CD8-positive, alpha-beta memory T cell (primary cell): ENCODE measurements at places on chromosomes 4 and X. TPM values are rescaled to one million over a fixed set of nuclear protein-coding genes. Genes with fewer than 3 reads are reported as not detected.

GRCh38 chr4:189530848-189531247 is 409.8 kb upstream of the FRG1 start:
- no peak for DNase-seq

- no peak for DNase-seq
Observed at GRCh38 chr4:154836513-154836912, 55.4 kb downstream of the RBM46 start.

Gene TRAM1L1
- total RNA-seq, result not detected

DNA sequence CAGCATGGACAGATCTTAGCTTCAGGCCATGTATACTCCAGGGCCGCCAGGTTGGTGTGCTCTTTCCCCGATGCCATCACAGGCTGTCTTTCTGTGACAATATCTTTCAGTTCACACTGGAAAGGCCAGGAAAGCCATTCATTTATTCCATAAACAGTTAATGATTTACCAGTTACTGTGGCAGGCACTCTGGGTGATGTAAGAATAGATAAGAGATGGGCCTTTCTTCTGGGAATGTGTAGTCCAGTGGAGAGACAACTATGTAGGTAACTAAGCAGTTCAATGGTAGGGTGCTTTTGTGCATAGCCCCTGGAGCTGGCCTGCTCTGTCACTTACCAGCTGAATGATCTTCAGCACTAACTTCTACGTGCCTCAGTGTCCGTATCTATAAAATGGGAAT is 46.3 kb upstream of the LEF1 start:
- no peak for DNase-seq

DNA sequence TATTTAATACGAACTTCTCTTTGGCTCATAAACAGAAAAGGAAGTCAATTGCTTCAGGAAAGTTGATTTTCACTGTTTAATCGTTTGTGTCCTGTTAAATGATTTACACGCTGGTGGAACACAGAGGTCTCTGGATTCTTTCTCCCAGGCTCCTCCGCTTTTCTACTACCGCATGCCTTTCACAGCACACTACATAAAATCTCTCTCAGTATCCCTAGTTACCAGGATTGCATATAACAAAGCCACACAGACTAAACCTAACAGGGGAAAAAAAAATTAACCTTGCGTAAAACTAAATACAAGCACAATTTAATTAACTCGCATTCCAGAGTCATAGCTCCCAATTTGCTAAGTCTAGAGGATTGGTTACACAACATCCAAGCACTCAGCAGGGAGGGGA is 133.9 kb downstream of the CORIN start:
- DNase-seq, result no peak

DNA sequence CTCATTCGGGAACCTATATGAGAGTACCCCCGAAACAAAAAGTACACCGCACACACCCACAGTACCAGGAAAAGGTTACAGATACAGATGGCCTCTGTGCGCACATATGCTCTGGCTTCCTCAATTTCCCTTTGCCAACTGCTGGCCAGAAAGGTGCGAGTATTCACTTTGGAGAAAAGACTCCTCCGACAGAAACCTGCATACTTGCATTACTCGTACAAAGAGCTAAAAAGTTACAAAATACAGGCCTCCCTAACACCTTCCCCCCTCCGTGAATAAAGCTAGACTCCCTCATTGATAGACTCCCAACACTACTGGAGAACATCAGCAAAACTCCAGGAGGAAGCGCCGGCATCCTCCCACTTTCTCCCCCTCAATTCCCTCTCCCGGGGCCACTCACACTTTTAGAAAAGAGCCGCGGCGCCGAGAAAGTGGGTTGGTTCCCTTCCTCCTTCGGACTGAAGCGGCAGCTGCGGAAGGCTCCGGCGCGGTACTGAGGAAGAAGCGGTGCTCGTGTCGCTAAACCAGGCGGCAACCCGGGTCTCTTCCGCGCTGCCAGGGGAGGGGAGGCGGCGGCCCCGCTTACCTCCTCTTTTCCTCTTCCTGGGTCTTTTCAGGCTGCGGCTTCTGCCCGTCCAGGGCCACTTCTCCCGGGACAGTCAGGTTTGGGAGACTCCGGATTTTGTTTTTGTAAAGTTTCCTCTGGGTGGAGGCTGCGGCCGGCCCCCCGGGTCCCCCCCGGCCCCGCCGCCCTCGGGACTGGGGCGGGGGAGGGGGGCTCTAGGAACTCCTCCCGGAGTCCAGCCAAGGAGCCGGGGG is 1.1 kb downstream of the FBXW7 start:
- DNase-seq, result peak; percentile 49

Gene BANK1
- total RNA-seq, result not detected

DNA sequence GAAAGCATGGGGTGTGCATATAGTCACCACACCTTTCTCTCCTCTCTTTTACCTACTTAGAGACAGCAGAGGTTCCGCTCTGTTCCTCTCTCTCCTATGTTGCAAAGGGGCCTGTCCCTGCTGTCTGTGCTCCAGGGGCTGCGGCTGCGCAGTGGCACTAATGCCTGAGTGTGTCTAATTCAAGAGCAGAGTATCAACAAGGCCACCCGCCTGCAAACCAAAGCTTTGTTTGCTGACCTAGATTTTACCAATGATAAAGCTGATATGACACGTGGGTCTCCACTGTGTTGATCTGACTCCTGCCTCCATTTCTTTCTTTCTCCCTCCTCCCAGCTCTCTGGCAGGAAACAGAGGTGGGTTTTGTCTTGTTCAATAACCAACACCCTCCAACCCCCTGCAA is 74.9 kb downstream of the NSG1 start:
- DNase-seq, result no peak

DNA sequence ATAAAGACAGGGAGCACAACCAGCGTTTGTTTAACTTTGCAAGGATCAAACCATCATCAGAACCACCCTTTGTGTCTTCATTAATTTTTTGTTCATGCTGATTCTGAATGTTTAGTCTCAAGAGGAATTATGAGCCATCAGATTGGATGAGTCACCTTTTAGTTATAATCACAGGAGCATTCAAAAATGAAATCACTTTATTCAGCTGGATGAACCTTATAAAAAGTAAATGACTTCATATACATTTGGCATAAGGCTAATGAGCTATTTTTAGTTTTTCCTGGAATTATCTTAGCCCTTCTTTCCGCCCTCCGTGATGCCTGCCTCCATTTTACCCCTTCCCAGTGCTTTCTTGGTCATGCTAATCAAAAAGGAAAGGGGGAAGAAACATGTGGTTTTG is 103.6 kb downstream of the SORBS2 start:
- DNase-seq, result no peak

Gene DCAF16
- 32.4 TPM for total RNA-seq

Gene MCF2
- total RNA-seq, result 0.22 TPM

Gene SOD3
- total RNA-seq, result not detected

Gene MAGEA8
- total RNA-seq, result not detected

GRCh38 chr4:116639070-116639577 is 446.3 kb downstream of the TRAM1L1 start:
- no peak for DNase-seq

- DNase-seq, result no peak
Observed at GRCh38 chr4:3200423-3201090, 48.4 kb upstream of the MSANTD1 start.

GRCh38 chrX:48592971-48593370 is 4.3 kb upstream of the WDR13 start:
- DNase-seq, result no peak

Gene MAGEA9B
- not detected for total RNA-seq

Gene EGF
- total RNA-seq, result not detected

DNA sequence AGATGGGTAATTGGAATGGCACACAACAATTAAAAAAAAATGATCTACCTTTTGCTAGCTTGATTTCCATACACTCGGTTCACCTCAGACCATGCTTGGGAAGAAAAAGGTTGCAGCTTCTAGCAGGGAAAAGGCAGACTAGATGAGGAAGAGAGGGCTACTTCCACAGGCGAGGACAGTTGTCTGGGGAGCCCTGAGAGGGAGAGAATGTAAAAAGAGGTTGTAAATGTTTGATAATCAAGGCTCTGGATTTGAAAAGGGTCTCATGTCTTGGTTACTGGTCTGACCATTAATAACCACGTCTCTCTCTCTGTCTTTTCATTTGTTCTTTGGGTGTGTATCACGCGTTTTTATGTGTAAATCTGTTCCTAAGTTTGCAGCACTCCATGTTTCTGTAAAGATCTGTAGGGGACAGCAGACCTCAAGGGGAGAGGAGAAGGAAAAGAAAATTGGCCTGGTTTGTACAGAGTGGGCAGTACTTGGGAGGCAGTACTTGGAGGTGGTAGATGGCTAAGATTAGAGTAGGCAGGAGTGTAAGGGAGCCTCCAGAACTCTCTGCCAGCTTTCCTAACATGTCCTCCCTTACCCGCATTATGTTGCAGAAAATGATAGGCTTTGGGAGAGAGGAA is 750 bp downstream of the ARMCX5 start:
- no peak for DNase-seq

- no peak for DNase-seq
Observed at GRCh38 chr4:142377342-142378091, 468.6 kb downstream of the INPP4B start.

- no peak for DNase-seq
Observed at GRCh38 chr4:189771696-189772361, 168.8 kb upstream of the FRG1 start.

DNA sequence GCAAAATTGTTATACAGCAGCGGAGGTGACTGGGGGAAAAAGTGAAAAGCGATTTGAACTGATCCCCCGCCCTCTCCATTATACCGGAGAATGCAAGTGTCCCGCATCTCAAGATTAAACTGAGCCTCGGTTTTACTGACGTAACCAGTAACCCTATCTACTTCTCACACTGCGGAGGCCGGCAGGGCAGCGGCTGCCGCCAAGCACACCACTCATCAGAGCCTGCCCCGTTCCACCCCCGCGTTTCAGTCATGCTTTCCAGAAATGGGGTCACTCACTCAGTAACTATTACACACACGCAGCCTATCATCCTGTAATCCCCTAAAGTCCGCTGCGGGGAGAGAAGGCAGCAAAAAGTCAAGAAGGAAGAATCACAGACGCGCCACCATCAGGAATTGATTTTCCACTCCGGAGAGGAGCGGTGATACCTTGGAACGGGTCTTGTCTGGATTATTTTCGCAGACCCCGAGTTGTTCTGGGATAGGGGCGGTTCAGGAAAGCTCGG is 1.4 kb downstream of the RPS6KA3 start:
- DNase-seq, result peak; percentile 41

GRCh38 chrX:129732857-129733256 is 5.9 kb upstream of the XPNPEP2 start:
- DNase-seq, result no peak

GRCh38 chrX:5959286-5959685 is 269.4 kb downstream of the NLGN4X start:
- DNase-seq, result no peak

Gene TLL1
- total RNA-seq, result not detected

DNA sequence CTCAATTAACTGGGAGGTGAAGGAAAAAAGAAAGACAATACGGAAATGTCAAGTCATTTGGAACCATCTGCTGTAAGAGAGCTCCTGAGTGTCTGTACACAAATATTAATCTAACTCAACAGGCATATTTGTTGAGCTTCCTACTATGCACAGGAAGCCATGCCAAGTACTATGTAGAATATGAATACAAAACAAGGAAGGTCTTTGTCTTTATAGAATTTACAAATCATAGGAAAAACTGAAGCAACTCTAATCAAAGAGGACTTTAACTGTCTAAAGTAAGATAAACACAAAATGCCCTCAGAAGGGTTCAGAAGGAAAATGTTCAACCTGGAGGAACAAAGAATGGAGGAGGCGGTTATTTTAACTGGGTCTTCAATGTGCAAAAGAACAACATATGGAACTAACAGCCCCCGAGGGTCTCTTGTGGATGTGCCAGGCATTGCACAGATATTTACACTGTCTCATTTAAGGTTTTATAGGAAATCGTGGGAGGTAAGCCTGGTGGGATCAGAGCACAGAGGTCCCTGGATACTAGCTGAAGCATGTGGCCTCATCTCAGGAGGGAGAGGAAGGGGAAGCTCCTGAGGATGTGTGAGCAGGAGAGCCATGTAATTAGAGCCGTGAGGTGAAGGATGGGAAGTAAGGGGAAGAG is 5.8 kb downstream of the FAM114A1 start:
- no peak for DNase-seq

Gene CT45A3
- total RNA-seq, result not detected

Gene USP26
- not detected for total RNA-seq

DNA sequence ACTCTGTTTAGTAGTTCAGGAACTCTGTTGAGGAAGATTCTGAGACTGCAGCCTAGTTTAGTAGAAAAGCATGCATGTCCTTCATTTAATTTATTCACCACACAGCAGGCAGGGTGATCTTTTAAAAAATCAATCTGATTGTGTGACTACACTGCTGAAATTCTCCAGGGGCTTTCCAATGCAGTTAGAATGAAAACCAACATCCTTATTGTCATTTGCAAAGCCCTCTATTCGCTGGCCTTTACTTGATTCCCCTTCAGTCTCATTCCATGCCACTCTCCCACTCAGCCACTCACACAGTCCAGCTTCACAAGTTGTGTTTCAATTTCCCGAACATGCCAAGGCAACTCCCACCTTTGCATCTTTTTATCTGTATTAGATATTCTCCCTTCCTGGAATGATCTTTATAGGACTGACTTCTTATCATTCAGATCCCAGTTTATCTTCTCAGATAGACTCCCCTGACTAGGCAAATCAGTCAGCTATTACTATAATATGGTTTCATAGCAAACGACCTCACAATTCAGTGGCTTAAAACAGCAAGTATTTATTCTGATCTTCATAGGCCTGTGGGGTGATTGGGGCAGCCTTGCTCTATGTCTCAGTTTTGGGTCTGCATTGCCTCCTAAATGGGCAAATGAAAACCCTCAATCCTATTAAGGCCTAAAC is 21.3 kb upstream of the FTHL17 start:
- DNase-seq, result no peak

Gene GALNTL6
- not detected for total RNA-seq

Gene UGT2B7
- total RNA-seq, result not detected

GRCh38 chr4:151485541-151486131 is 76.7 kb downstream of the FHIP1A start:
- no peak for DNase-seq

- no peak for DNase-seq
Observed at GRCh38 chr4:141099326-141099725, 33.9 kb downstream of the RNF150 start.

DNA sequence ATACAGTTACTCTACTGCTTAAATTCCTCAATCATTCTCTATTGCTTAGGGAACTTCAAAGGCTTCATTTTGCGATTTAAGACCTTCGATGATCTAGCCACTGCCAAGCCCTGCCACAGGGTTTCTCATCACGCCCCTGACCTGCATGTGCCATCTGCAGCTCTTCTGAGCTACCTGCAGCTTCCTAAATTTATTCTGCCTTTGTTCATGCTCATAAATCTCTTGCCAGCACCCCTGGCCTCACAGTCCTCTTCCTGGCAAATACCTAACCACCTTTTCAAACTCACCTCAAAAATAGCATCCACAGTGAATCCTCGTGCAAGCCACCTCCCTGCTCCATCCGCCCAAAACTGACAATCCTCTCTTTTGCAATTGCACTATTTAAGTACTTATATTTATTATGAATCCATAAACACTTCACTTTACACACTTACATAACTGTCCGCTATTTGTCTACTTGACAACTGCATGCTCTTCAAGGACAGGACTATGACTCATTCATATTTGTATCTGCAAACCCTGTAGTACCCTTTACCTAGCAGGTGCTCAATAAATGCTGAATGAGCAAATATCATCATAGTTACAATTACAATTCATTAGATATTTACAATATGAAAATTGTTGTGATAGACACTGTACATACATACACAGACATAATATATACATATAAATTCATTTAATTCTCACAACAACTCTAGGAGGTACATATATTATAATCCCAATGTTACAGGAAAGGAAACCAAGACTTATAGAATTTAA is 280.0 kb upstream of the RASGEF1B start:
- DNase-seq, result no peak

Gene C4orf50
- 0.37 TPM for total RNA-seq

Gene CTAG1B
- total RNA-seq, result not detected

GRCh38 chr4:168978001-168978700 is 31.9 kb downstream of the CBR4 start:
- DNase-seq, result no peak
